A172 (cell line): ENCODE measurements at places on chromosomes 3 and 15. TPM values are rescaled to one million over a fixed set of nuclear protein-coding genes. Genes with fewer than 3 reads are reported as not detected.
A peak's percentile ranks its signal among the peaks of the same experiment; 100 is the strongest.

The MST1R gene
- 1.1 and 1.9 TPM in 2 replicates for total RNA-seq

The OIP5 gene
- 38.0 and 41.6 TPM in 2 replicates for total RNA-seq

The DNAH1 gene
- total RNA-seq: 0.69 and 3.1 TPM in 2 replicates

The TMCO5A gene
- total RNA-seq: not detected in 2 replicates

The C3orf85 gene
- not detected in 2 replicates for total RNA-seq

The ESYT3 gene
- total RNA-seq: 0.16 and 0.46 TPM in 2 replicates

The OR5K2 gene
- total RNA-seq: not detected in 2 replicates

The CRBN gene
- 43.2 and 52.3 TPM in 2 replicates for total RNA-seq

The GREM1 gene
- total RNA-seq: not detected in 2 replicates

The SPRED1 gene
- total RNA-seq: 9.1 and 11.3 TPM in 2 replicates

The POC1A gene
- 16.5 and 19.0 TPM in 2 replicates for total RNA-seq

- DNase-seq: no peak
Observed at GRCh38 chr15:76146812-76147211, 87.0 kb downstream of the TMEM266 start.

DNA sequence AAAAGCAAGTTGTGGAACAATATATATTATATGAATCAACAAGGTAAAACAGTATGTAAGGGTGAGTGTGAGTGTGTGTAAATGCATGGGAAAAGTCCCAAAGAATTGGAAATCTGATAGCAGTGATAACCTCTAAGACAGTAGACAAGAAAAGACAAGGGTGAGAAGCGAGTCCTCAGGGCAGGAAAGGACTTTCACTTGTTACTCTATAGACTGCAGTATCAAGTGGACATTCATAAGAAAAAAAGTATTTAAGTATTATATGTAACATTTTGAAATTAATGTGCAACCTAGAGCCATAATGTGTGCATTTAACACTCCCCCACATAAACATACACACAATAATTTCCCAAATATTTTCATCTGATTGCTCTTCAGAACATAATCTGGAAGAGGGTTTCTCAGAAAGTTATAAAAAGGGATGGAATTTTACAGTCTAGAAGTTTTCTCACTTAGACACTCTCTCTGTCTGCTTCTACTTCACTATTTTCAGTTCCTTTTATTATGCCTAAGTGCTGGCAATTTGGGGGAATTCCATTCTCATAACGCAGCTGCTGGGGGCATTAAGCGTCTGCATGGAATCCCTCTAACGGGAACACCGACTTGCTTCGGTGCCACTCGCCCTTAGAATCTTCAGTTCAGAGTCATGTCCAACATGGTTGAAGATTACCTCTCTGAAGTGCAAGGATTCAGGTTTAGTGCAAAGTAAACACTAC is 50.0 kb upstream of the CDIN1 start:
- DNase-seq: no peak

DNA sequence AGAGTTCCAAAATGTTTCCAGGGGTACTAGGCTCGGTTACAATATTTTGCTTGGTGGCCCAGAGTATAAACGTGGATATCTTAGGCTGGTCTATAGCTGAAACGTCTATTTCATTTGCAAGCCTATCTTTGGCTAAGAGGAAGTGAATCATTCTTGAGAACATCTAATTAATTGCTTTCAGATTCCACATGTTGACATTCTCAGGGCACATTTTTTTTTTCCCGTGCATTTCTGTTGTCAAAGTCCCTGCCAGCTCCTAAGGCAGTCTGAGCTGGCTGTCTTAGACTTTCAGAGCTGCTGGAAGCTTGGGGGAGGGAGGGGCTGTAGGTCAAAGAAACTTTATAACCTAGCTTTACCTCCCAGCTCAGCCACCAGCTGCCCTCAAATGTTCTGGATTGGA is 23.2 kb upstream of the LAMP3 start:
- peak; percentile 91 for DNase-seq

DNA sequence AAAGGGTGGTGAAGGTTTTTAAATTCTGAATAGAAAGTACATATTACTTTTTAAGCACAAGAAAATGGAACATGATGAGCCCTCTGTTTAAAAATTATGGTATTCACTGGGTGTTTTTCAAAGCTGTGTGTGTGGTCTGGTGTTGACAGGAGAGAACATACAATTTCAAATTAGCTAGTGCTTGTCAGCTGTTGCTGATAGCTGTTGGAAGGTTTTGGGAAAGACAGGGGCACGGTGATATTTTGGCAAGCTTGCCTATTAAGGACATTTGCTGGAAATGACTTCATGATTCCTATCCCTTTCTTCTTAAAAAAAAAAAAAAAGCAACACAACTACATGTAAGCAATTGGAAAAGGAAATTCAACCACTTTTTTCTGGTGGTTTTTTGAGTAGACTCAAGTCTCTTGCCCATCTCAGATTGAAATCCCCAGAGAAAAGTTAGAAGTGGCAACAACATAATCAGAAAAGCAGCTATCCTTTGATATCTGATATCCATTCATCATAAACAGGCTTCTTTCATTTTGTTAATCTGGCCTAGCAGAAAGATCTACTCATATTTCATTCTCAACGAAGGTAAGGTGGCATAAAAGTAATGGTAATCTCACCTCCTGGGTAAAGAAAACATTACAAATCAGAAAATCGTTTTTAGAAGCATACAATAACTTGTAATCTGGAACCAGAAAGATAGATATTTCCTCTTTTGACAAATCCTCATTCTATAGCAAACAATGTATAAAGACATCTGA is 130.0 kb downstream of the RBMS3 start:
- DNase-seq: no peak

GRCh38 chr3:193987186-193987585 is 148.8 kb upstream of the HES1 start:
- DNase-seq: no peak

- DNase-seq: no peak
Observed at GRCh38 chr3:8507496-8507895, 5.9 kb downstream of the LMCD1 start.

GRCh38 chr3:123618768-123619484 is 34.1 kb upstream of the HACD2 start:
- DNase-seq: peak; percentile 40

DNA sequence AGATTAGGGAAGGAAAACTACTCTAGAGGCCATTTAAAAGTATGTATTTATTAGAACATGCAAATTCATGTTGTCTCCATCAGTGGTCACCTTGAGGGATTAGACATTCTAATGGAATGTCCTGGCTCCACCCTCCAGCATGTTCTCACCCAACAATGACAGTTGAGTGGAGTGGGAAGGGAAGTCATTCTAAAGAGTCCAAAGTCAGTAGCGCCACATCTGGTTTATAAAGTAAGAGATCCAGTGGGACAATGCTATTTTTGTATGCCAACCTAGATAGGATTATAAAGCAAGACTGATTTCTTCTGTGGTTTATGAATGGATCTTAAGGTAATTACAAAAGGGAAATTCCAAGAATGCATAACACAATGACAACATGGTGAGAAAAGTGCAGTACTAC is 33.3 kb downstream of the SLC24A1 start:
- DNase-seq: peak; percentile 80

DNA sequence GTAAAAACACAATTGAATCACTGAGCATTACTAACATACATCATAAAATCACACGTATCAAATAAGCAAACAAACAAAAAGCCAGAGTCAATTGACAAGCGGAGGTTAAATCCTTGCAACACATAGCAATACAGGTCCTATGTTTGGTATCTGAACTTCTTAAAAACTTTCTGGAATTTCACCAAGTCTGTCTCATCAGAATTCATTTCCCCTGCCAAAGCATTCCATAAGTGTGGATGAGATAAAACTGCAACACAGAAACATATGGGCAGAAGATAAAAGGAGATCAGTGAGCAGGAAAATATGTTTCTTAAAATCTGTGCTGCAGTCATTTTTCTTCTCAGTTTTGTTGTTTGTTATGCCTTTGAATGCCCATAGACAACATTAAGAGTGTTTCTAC is 1155.5 kb downstream of the TBL1XR1 start:
- no peak for DNase-seq

GRCh38 chr15:29925227-29926082 is 103.2 kb upstream of the TJP1 start:
- peak; percentile 77 for DNase-seq

DNA sequence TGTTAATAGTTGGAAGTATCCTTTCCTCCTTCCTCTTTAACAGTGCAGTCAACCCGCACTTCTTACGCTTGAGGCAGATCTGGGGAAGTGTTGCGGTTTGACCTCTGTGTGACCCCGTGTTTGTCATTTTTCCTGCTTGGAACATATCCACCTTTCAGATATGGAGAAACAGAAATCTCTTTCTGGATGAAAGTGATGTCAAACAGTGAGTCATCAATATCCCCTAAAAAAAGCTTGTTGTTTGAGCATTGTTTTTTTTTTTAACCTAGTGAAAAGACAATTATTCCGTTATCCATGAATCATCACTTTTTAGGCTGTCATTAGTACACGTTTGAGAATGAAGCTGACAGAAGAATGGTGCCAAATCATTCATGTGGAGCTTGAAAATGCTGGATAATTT is 293.7 kb downstream of the ARPP21 start:
- DNase-seq: peak; percentile 89

GRCh38 chr3:122916580-122916979 is 111.0 kb downstream of the SEMA5B start:
- DNase-seq: no peak

GRCh38 chr3:31546162-31546561 is 13.4 kb downstream of the STT3B start:
- DNase-seq: no peak

- no peak for DNase-seq
Observed at GRCh38 chr3:11536132-11536935, 107.4 kb downstream of the VGLL4 start.

DNA sequence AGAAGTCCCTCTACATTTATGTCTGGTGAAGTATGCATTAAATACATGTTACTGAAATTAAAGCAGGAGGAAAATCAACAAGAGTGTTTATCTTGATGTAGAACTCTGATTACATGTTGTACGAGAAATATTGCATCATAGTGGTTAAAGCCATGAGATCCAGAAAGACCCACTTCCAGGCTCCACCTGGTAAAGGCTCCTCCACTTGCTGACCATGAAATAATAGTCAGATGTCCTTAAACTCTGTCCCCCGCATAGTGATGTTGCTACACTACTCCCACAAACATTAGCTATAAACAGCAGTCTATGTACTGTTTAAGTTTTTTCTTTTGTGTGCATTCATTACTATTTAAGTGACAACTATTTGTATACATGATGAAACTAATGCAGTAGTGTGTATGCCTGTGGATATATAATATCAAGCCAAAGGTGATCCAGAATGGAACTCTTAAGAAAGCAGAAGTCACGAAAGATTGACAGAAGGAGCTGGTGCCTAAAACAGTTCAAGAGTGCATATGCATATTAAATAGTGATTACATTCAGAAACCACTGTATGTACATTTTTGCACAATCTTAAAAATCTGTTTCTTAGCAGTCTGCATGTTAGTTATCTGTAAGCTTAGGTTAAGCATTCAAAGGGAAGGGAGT is 264.4 kb upstream of the KCNMB2 start:
- no peak for DNase-seq

GRCh38 chr3:150144191-150144708 is 173.6 kb upstream of the PFN2 start:
- DNase-seq: no peak

DNA sequence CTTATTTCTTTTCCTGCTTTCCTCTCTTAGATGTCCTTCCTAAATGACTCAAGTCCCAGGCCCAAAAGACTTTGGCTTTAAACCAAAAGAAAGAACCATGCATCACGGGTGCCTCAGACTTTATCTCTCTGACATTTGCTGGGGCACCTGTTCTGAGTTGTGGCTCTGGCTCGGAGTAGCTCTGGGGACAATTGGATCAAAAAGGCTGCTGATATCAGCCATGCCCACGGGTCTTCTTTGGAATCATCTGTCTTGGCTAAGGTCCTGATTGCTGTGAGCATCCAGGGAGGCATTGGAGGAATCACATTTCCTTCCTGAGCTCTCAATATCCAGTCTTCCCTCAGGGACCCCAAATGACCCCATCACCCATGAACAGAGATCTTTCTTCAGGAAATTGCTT is 59.9 kb downstream of the CLSTN2 start:
- DNase-seq: no peak

GRCh38 chr15:92645731-92646130 is 9.8 kb downstream of the FAM174B start:
- DNase-seq: no peak

DNA sequence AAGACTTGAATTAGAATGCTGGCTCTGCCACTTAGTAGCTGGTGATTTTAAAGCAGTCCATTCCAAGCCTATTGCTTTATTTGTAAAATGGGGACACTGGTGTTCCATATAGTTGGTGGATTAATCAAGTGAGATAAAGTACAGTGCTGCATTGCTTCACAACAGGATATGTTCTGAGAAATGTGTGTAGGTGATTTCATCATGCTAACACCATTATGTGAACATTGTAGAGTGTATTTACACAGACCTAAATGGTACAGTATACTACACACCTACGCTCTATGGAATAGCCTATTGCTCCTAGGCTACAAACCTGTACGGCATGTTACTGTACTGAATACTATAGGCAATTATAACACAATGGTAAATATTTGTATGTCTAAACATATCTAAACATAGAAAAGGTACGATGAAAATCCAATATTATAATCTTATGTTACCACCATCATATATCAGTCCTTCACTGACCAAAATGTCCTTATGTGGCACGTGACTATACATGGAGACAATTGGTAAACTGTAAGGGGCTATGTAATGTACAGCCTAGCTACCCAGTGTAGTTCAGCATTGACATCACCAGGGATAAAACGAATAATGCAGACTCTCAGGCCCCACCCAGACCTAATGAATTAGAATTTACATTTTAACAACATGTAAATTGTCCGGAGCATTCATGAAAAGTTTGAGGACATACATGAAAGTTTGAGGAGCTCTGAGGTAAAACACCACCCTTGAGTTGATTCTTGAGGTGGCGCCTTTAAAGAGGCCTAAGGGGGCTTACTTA is 121.4 kb upstream of the BFSP2 start:
- no peak for DNase-seq

DNA sequence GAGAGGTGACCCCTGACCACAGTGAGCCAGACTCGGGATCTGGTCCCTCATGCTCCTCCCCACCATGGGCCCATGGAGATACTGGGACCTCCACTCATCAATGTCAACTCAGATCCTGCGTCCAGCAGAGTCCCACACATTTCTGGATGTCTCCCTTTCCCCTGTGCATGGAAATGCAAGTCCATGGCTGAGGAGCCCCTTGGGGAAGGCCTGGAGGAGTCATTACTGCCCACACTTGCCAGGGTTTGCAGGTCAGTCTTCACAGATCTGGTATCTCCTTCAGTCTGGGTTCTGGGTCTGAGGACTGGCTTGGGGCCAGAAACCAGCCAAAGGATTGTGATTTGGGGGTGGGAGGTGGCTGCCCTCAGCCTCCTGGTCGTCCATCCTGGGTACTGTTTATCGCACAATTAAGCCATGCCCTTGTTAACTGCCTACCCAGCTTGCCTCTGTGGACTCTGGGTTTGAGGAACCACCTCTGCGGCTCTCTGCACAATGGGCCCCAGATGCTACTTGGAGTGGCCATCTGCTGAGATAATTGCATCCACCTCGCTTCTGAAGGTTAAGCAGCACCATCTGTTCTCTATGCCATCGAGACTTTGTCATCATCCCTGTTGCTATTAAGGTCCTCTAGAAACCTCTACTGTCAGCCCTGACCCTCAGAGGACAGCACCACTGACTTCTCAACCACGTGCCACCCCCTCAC is 49.9 kb upstream of the KLF13 start:
- no peak for DNase-seq
